ENCODE measurements at places on chromosomes 3 and 15. TPM values are rescaled to one million over a fixed set of nuclear protein-coding genes. Genes with fewer than 3 reads are reported as not detected.

DNA sequence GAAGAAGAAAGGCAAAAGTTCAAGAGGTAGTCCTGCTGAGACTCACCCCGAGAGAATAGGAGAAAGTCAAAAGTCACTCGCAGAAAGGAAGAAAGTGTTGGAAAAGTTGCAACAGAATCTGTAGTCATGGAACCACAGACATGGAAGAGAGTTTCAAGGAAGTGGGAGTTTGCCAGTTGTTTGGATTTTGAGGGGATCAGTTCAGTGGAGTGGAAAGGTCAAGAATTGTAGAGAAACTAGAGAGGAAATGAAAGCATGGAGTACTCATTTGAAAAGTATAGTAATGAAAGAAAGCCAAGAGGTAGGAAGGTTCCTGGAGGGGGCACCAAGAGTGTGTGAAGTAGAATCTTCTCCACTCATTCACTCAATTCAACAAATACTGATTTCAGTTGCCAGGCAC lies 34.7 kb downstream of the SPTSSB start:
- H3K36me3 ChIP-seq = no peaks in the 10 kb centered on the region
- no peak overlapping the region for H3K4me3 ChIP-seq
- no peaks in the 10 kb centered on the region for H3K4me1 ChIP-seq
- DNase-seq = no peak
- H3K27ac ChIP-seq = no peak overlapping the region

DNA sequence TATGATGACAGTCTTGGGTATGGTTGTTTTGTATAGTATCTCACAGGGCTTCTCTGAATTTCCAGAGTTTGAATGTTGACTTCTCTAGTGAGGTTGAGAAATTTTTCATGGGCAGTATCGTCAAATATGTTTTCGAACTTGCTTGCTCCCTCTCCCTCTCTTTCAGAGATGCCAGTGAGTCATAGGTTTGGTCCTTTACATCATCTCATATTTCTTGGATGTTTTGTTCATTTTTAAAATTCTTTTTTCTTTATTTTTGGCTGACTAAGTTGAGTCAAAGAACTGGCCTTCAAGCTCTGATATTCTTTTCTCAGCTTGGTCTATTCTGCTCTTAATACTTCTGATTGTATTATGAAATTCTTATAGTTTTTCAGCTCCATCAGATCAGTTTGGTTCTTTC lies 282.3 kb upstream of the NECTIN3 start:
- H3K27ac ChIP-seq = no peak overlapping the region
- H3K27me3 ChIP-seq = no peaks in the 10 kb centered on the region
- no peaks in the 10 kb centered on the region for H3K36me3 ChIP-seq
- no peak for DNase-seq
- no peaks in the 10 kb centered on the region for H3K4me1 ChIP-seq

GRCh38 chr15:36887214-36887961 lies 213.0 kb downstream of the MEIS2 start:
- no peaks in the 10 kb centered on the region for H3K36me3 ChIP-seq
- H3K27me3 ChIP-seq = peaks cover 55% of the 10 kb centered on the region
- H3K27ac ChIP-seq = no peak overlapping the region
- H3K4me1 ChIP-seq = peaks cover 5% of the 10 kb centered on the region
- H3K4me3 ChIP-seq = no peak overlapping the region

Gene ZDHHC23
- 72.6 TPM for total RNA-seq

Gene GOLIM4
- total RNA-seq = 9.3 TPM

DNA sequence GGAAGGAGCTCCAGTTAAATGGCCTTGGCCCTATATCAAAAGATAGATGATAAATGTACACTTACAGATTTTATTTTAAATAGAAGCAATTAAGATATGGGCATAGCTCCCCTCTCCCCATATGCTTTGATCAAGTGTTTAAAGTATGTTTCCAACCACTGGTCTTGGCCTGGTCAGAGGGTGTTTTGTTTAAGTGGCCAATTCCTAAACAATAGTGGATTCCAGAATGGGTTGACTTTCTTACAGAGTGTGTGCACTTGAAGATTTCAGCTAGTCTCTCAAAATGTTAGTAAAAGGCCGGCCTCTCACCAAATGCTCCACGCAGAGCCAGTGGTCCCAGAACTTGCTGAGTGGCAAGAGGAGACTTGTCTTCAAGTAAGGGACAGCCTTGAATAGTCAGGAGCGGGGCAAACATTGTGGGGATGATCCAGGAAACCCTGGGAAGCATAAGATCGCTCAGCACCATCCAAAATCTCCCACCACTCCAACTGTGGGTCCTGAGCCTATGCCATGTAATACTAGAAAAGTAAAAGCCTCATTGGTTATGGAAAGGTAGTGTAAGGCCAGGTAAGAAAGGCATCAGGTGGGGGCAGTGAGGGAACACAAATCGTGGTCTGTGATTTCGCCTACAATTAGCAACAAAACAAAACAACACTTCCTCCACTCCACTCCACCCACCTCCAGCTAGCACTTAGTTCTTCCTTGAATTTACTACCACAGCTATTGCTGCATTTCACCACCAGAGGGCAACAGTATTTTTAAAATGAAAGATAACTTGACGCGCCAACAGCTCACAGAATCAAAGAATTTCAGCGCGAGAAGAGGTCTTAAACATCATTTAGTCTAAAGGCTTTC lies 4.8 kb downstream of the RARRES1 start:
- H3K27ac ChIP-seq = no peak overlapping the region
- H3K4me1 ChIP-seq = peaks cover 20% of the 10 kb centered on the region

- H3K4me3 ChIP-seq = no peak overlapping the region
- DNase-seq = no peak
- H3K27me3 ChIP-seq = no peaks in the 10 kb centered on the region
- no peaks in the 10 kb centered on the region for H3K36me3 ChIP-seq
- peaks cover 22% of the 10 kb centered on the region for H3K4me1 ChIP-seq
Observed at GRCh38 chr3:42667096-42667522, 13.6 kb downstream of the ZBTB47 start.
